ENCODE measurements at places on chromosomes 3 and 15.

DNA sequence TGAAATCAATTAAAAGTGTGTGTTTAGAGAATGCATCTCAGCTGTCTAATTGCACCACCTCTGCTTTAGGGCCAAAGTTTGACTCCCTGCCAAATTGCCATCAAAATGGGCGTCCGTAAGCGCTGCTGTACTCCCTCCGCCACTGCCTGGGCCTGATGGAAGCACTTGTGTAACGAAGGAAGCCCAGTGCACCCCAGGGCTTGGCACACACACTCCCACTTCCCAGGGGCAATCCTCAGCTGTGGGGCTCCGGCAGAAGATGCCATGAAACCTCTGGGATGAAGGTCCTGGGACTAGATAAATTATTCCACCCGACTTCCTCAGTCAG is 137.8 kb downstream of the RORA start:
- no peak for DNase-seq

GRCh38 chr3:72872183-72872582 is 15.7 kb upstream of the GXYLT2 start:
- no peak for DNase-seq

DNA sequence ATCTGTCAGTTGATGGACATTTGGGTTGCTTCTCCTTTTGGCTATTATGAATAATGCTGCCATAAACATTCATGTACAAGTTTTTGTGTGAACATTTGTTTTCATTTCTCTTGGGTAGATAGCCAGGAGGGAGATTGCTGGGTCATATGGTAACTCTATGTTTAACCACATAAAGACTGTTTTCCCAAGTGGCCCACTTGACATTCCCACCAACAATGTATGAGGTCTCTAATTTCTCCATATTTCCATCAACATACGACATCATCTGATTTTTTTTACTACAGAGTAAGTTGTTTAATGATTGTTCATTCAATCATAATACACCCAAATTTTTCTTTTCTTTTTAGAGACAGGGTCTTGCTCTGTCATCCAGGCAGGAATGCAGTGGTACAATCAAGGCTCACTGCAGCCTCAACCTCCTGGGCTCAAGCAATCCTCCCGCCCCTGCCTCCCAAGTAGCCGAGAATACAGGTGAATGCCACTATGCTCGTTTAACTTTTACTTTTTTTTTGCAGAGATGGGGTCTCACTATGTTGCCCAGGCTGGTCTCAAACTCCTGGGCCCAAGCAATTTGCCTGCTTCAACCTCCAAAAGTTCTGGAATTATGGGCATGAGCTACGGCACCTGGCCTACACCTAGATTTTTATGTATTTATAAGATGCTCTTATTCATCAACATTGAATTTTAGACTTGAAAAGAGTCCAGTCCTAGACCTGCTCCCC is 6.8 kb downstream of the IP6K1 start:
- no peak for DNase-seq

DNA sequence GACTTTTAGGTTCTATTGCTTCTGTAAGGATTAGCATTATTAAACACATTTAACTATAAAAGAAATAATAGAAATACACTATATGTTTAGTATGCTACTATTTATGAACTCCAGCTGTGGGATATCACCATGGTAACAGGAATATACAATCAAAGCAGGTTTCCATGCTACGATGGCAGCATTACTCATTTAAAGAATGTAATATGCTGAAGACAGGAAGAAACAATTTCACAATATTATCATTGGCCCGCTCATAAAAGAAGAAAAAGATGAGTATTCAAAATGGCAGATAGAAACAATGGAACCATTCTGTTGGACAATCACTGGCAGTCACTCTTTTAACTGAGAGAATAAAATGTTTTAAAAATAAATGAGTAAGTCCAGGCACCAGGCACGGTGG is 153.4 kb downstream of the CBLB start:
- no peak for DNase-seq

GRCh38 chr15:81955382-81956062 is 90.3 kb downstream of the MEX3B start:
- no peak for DNase-seq
